ENCODE measurements at places on chromosomes 7 and 10.

GRCh38 chr7:67875558-67875957 is 878.9 kb downstream of the TYW1 start:
- DNase-seq, result no peak

- peak; percentile 86 for DNase-seq
Observed at GRCh38 chr7:6026011-6026819, 5.0 kb upstream of the ANKRD61 start.

GRCh38 chr10:110903280-110904278 is 15.4 kb downstream of the BBIP1 start:
- no peak for DNase-seq

DNA sequence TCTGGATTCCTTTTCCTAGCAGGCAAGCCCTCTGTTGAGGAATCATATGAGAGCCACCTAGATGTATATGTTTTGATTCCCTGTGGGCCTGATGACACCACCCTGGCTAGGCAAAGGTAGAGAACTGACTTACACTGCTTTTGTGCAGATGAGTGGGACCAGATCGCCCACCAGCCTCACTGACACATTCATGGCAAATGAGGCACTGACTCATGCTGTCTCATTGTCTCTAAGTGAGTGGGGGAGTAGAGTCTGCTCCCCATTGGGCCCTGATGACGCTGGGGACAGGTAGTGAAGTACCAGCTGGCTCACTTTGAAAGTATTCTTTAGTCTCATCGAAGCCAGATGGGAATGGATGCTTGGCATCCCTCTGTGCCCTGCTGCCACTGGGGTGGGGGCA is 326.3 kb downstream of the ABCA13 start:
- no peak for DNase-seq

DNA sequence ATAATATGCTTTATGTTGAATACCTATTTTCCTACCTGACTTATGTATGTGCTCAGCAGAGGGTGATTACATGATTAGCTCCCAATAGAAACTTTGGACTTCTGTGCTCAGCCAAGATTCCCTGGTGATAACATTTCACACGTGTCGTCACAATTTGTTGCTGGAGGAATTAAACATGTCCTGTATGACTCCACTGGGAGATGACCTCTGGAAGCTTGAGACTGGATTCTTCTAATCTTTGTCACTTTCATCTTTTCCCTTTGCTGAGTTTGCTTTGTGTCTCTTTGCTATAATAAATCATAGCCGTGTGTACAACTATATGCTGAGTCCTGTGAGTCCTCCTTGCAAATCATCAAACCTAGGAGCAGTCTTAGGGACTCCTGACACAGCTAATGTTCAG is 120.9 kb upstream of the LRRTM3 start:
- DNase-seq, result no peak

DNA sequence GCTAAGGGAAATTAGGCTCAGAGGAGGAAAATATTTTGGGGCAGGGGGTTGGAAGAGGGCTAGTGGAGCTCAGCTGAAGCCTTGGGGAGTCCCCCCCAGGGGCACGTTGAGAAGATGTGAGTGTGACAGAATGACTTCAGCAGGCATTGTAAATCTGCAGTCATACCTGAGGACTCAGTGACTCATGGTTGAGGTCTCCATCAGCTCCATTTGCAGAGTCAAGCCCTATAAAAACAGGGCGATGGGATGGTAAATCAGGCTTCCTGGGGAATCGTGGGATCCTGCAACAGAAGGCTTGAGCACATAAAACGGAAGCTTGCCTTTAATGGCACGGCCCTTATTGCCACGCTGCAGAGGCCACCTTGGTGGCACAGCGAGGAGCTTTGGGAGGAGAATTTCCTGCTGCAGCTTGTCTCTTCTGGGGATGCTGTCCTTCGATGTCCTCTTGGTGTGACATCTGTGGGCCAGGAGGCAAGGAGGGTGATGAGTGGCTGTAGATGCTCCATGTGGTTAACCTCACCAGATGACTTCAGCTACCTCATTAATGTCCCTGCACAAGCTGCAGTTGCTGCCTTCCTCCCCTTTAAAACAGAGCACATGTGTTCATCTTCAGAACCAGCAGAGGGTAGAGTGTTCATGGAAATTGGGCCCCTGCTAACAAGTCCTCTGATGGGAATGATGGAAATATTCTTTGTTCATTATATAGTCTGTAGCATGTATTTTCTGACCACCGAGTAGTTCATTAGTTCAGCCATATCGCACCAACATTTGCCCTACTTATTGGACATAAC is 285.9 kb downstream of the LRMDA start:
- DNase-seq, result no peak

DNA sequence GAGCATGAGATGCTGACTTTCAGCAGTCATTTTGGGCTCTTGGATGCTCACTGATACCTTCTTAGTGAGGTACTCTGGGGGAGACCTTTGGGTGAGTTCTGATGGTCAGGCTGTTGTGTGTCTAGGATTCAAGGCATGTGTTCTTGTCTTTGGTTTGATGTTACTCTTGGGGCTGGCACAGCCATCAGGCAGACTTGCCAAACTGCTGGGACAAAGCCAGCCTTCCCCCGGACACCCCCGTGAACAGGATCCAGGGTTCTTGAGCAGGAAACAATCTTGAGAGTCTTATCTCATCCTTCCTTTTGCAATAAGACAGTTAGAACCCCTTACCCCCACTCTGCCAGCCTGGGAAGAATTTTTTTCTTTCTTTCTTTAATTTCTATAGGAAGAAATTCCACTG is 42.2 kb downstream of the SUFU start:
- DNase-seq, result no peak

DNA sequence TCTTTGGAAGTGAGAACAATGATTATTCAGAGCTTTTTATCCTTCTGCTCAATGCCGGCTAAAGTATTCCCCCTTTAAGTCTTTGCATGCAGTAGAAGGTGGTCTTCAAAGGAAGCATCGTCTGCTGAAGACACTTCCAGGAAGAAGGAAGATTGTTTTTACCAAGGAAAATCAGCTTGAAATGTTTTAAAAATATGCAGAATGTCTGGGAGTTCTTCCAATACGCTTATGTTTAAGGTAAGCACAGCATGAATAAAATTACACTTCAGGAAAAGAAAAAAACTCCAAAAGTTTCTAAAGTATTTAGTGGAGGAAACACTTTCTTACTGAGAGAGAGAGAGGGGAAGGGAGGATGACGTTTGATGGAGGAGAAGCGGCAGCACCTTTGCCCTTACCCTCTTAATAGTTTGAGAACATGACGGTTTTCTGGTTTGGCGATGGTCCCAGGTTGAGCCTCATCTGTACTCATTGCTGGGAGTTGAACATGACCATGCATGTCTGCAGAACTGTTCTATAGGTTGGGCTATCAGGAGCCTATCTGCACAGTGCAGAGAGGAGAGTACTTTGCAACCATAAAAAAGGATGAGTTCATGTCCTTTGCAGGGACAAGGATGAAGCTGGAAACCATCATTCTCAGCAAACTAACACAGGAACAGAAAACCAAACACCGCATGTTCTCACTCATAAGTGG is 338.1 kb downstream of the ACTR3B start:
- DNase-seq, result no peak

DNA sequence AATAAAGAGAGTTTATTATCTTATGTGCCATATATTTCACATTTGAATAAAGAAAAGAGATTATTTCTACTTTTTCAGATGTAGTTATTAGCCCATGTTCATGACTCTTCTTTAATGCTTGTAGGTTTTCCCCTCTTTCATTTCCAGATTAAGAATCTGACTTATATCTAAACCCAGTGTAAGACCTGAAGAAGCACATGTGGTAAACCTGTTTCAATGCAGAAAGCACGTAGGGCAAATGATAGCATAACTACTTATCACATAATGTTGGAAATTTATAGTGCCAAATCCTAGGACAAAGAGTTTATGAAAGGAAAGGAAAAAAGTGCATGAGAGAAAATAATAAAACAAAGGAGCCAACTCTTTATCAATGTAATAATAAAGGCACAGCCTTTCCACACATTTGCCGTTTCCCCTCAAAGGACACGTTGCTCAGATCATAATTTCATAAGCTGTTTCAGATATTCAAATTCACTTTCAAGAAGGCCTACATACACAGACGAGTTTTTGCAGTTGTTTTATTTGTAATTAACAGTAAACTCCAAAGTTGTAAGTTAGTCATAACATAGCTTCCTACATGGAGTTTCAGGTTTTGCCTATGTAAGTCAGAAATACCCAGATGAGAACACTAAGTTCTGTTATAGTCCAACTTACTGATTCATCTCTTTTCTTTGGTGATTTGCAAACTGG is 88.8 kb upstream of the MDFIC start:
- no peak for DNase-seq

- DNase-seq, result no peak
Observed at GRCh38 chr7:94633014-94633341, 23.0 kb downstream of the SGCE start.
